ENCODE measurements at places on chromosomes 11 and 22.

DNA sequence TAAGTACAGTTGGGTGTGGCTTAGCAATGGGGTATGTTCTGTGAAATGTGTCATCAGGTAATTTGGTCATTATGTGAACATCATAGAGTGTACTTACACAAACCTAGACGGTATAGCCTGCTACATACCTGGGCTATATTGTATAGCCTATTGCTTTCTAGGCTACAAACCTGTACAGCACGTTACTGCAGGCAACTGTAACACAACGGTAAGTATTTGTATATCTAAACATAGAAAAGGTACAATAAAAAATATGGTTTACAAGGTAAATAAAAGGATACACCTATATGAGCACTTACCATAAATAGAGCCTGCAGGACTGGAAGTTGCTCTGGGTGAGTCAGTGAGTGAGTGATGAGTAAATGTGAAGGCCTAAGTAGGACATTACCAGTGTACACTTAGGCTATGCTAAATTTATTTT, 73.1 kb upstream of the GDPD4 start:
- no peak for DNase-seq

DNA sequence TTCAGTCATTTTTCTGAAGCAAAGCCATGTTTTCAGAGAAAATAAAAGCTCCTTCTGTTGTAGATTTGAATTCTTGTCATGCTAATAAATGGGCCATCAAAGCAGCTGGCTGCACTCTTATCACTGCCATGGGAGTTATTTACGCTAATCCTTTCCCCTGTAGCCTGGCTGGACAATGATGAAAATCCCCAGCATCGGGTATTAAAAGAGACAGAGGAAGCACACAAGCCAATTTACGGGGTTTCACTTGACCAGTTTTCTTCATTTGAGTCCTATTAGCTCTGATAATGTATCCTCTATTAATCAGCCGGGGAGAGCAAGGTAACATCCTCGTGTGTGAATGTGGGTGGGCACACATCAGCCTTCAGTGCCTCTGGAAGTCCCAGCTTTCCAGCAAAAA, 470.2 kb upstream of the API5 start:
- no peak for DNase-seq

DNA sequence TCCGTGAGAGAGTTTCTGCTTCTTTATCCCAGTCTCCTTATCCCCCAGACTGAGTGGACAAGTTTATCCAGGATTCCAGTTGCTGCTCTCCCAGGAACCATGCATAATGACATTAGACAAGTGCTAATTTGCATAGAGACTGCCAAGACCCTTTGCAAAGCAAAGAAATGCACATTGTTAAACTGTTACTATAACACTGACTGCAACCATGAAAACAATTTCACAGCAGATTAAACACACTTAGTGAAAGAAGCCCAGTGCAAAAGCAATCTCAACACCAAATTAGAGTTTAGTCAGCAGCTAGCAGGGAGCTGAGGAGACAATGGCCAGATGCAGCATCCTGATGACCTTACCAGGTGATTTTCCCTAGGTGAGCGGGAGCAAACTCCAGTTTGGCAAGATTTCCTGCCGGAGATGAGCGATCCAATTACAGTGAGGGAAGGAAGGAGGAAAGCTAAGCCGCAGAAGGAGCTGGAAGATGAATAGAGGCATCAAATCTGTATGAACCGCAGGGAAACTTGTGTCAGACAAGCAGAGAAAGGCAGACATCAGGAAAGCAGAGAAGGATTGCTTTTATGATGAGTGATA, 273.8 kb upstream of the B3GAT1 start:
- no peak for DNase-seq

- no peak for DNase-seq
Observed at GRCh38 chr11:84924154-84924692, 702.9 kb downstream of the DLG2 start.

- DNase-seq: no peak
Observed at GRCh38 chr11:71247551-71248250, 4.7 kb downstream of the SHANK2 start.

- DNase-seq: no peak
Observed at GRCh38 chr11:112593440-112593839, 332.8 kb upstream of the PLET1 start.

GRCh38 chr11:8732324-8732670, 49.7 kb downstream of the RPL27A start:
- no peak for DNase-seq

GRCh38 chr11:2870969-2871680, 14.4 kb downstream of the CDKN1C start:
- DNase-seq: no peak

DNA sequence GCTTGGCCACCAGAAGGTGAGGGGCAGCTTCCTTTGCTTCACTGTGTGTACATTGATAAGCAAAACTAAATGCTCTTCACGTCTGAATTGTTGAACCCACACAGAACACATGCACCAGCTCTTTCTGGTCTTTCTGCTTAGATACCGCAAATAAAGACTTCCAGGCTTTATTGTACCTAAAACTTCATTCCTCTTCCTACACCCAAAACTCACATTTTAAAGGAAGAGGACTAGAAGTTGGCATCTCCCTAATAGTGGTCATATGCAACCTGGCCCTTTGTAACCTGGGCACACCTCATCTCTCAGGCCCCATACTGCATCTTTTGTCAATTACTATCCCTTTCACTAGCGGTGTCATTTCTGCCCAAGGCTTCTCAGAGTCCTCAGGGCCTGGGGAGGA, 5.9 kb downstream of the SLC17A6 start:
- DNase-seq: no peak

GRCh38 chr11:111416231-111416960, 37.3 kb upstream of the POU2AF1 start:
- DNase-seq: no peak

- DNase-seq: no peak
Observed at GRCh38 chr22:26055693-26056092, 113.6 kb upstream of the SEZ6L start.

GRCh38 chr11:16402654-16403447, 46.5 kb upstream of the SOX6 start:
- no peak for DNase-seq

GRCh38 chr22:45343143-45343542, 33.4 kb downstream of the FAM118A start:
- DNase-seq: no peak

GRCh38 chr11:41282395-41282794, 177.1 kb downstream of the LRRC4C start:
- no peak for DNase-seq

DNA sequence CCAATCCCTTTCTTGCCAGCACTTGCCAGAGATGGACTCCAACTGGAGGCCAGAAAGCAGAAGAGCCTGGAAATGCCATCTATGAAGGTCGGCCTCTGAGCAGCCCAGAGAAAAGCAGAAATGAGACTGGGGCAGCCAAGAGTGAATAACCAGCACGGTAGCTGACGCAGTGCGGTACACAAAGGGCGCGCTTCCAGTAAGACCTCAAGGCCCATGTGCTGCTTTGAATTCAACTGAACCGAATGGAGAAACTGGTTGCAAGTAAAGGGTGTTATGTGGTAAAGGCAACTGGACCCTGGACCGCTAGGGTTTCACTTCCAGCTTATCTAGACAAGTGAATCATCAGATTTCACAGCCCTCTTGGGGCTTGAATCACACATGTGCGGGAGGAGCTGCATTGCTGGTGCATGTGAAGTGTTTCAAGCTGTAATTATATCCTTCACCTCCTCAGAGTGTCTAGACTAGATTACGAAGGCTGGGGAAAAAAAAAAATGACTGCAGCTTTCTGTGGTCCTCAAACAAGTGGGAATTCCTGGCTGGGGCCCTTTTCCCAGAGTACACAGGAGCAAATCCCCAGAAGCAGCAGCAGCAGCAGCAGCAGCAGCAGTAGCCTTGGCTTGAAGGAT, 128.9 kb downstream of the CCDC34 start:
- DNase-seq: no peak

- peak; percentile 39 for DNase-seq
Observed at GRCh38 chr11:117827521-117828511, 3.3 kb upstream of the FXYD2 start.

GRCh38 chr22:45270095-45271020, 14.4 kb upstream of the UPK3A start:
- DNase-seq: no peak

- DNase-seq: no peak
Observed at GRCh38 chr11:116861539-116861938, 24.1 kb upstream of the APOA1 start.

GRCh38 chr11:11229647-11230046, 123.4 kb downstream of the CSNK2A3 start:
- DNase-seq: no peak

DNA sequence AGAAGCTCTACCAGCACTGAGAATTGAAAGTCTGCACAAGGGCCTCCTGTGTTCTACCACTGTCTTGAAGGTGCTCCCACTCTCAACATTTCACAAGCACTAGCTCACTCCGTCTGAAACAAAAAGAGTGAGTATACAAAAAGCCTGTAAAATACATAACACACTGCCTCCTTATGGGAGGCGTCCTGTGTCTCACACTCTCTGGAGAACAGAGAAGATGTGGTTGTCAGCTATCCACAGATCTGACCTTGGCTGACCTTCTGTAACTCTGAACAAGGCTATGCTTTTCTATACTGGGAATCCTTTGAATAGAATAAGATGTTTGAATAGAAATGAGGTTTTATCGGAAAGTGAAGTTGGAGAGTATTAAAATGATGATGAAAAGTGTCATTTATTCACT, 171.3 kb upstream of the TMEM45B start:
- no peak for DNase-seq

Data from CD4-positive, alpha-beta T cell treated with Interleukin-1 beta for 1 hour (primary cell).